Germinal center (tissue), 1 donor: ENCODE measurements at places on chromosomes 12 and 14.

GRCh38 chr14:25220514-25220913 lies 170.6 kb upstream of the STXBP6 start:
- DNase-seq: no peak

DNA sequence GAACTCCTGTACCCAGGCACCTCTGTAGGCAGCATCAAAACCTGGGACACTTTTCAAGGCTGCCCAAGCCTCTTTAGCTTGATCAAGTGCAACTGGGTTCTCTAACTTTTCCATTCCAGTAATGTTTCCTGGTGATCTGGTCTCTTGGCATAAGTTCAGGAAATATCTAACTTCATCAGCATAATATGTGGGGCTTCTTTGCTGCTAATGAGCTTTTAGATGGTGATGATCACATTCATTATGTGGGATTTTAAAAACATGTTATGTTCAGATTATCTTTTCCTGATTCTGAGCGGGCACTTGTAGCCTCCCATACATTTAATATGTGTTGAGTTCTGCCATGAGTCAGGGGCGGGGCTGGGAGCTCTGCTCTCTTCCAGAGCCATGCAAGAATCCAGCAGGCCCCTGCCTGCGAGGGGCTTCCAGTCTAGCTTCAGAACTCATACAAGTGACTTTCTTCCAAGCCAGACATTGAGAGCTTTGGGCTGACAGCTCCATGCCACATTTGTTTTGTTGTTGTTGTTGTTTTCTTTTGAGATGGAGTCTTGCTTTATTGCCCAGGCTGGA lies 39.5 kb upstream of the RIN3 start:
- no peak for DNase-seq

DNA sequence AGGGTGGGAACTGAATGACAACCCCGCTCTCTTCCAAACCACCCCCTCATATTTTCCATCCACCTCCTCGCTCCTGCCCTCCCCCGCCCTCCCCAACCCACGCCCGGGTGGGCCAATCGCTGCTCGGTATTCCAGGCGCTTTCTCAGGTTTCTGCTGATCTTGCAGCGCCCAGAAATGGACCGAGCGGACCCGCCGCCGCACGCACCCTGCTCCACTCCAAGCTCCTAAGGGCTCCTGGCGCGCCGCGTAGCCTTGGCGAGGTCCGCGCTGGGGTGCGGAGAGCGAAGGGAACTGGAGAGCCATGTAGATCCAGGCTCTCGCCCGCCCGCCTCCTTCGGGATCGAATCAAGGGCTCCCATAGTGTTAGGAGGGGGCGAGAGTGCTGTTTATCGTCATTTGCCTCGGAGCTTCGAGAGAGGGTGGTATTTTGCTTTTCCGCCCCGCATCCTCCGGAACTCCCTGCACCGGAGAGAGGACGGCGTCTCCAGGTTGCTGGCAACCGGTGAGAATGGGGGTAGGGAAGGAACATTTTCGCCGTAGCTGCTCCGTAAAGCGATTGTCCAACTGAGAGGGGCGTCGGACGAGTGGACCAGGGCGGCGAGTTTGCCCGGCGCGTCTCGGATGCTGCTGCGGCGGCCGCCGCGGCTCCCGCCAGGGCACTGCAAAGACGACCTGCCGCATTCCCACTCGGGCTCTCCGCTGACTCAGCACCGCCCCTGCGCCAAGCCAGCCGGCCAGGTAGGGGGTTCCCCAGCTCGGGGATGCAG lies at the start of gene KCNA1:
KCNA1 (plus strand) TSS at position 172 of the 768 bp plus-strand sequence. CDS start 1,474 bp downstream, outside the sequence.
- peak; percentile 13 for DNase-seq

- no peak for DNase-seq
Measured at GRCh38 chr12:85805654-85806053, 30.6 kb downstream of the RASSF9 start.

DNA sequence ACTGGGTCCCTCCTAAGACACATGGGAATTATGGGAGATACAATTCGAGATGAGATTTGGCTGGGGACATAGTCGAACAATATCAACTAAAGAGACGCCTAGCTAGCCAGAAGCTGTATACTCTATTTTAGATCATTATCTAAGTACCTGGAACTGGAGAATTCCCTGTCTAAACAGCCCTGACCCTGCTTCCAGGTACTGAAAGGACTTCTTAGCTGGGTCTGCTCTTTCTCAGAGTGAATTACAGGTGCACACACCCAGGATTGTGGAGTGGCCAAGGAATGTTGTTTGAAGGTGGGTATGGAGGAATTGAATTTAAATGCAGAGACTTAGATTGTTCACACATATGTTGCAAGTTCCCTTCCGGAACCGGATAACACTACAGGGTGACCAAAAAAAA lies 733.0 kb downstream of the RPS29 start:
- no peak for DNase-seq

- no peak for DNase-seq
Measured at GRCh38 chr12:93970900-93971688, 177.3 kb upstream of the PLXNC1 start.

GRCh38 chr14:36346052-36346451 lies 25.6 kb upstream of the MBIP start:
- DNase-seq: no peak

DNA sequence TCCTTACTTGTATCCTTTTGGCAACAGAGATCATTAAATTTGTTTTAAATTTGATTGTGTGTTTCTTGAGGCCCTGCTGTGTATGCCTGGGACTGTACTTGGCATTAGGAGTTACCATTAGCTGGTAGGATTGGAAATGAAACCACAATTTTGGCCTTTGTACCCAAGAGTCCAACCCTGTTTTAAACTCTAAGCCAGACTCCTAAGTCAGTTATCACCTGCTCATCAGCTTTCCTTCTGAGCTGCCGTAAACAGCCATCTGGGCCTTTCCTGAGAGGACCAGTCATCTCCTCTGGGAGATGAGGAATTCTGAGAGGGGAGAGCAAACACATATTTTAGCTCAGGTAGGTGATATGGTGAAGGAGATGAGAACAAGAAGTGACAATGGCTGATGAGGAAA lies 74.3 kb upstream of the SRSF5 start:
- no peak for DNase-seq

DNA sequence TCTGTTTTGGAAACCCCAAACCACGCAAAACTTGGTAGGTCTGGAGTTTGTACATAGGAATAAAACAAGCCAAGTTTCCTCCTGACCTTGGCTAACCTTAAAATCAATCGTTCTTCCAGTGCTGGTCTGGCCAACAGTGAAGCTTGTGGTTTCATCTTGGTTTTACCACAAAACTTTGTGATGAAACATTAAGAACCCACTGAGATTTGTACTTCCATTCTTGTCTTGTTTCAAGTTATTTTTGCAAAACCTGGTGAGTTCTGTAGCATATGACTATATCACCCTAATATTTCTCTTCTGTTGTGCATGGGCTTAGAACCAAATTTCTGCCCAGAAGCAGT lies 26.4 kb downstream of the SIX1 start:
- no peak for DNase-seq

- no peak for DNase-seq
Measured at GRCh38 chr14:29102996-29103395, 336.4 kb downstream of the FOXG1 start.

- no peak for DNase-seq
Measured at GRCh38 chr12:71877335-71878121, 38.0 kb downstream of the TBC1D15 start.

GRCh38 chr12:8950702-8951478 lies 1.4 kb upstream of the M6PR start:
- DNase-seq: no peak

- no peak for DNase-seq
Measured at GRCh38 chr14:24721775-24722174, 87.8 kb upstream of the GZMB start.

DNA sequence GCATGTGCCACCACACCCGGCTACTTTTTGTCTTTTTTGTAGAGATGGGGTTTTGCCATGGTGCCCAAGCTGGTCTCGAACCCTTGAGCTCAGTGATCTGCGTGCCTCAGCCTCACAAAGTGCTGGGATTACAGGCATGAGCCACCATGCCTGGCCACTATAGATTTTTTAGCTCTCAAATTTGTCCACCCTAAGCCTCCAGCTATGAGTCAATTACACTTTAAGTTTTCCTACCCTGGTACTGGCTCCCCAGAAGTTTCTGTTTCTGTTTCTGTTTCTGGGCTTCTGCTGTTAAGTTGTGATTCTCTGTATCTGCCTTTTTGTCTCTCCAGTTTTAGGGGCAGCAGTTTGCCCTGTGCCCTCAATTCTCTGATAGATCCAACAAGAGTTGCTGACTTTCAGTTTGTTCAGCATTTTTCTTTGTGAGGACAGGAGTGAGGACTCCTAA lies 4.4 kb upstream of the TINF2 start:
- no peak for DNase-seq

GRCh38 chr12:113758165-113758924 lies 207.8 kb downstream of the RBM19 start:
- DNase-seq: no peak

- no peak for DNase-seq
Measured at GRCh38 chr12:9782547-9783382, 22.1 kb upstream of the CD69 start.

- DNase-seq: peak; percentile 31
Measured at GRCh38 chr12:75526655-75527511, 15.5 kb upstream of the KRR1 start.

DNA sequence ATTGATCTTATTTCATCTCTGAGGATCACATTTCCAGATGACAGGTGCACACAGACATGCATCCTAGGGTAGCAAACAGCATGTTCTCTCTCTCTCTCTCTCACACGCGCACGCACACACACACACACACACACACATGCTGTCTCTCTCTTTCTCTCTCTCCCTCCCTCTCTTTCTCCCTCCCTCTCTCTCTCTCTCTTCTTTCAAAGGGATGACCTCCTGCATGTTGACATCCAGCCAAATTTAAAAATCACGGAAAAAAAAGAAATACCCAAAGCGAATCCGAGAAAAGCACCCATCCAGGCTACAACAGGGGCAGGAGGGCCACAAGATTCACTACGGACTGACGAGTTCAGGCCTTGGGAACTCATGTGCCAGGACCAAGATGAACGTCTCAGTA lies 2.3 kb downstream of the KSR2 start:
- DNase-seq: no peak

DNA sequence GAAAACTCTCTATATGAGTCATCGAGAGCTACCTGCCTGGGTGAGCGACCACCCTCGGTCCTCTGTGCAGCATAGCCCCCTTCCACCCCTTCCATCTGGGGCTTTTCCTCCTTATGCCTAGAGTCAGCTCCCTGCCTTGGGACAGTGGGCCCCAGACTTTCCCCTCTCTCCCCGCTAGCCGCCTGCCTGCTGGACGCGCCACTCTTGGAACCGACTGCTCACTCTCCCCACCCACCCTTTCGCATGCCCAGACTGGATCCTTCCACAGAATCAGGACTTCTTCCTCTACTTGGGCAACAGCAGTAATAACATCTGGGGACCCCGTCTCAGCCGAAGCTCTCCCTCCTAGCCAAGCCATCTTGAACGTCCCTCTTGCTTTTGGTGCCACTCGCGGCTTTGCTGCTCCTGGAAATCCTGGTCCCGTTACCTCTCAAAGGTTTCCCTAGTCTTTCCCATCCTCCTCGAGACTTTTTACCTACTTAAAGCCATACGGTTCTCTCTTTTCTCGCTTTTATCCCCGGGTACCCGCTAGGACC lies 671 bp downstream of the ESYT1 start:
- DNase-seq: no peak

DNA sequence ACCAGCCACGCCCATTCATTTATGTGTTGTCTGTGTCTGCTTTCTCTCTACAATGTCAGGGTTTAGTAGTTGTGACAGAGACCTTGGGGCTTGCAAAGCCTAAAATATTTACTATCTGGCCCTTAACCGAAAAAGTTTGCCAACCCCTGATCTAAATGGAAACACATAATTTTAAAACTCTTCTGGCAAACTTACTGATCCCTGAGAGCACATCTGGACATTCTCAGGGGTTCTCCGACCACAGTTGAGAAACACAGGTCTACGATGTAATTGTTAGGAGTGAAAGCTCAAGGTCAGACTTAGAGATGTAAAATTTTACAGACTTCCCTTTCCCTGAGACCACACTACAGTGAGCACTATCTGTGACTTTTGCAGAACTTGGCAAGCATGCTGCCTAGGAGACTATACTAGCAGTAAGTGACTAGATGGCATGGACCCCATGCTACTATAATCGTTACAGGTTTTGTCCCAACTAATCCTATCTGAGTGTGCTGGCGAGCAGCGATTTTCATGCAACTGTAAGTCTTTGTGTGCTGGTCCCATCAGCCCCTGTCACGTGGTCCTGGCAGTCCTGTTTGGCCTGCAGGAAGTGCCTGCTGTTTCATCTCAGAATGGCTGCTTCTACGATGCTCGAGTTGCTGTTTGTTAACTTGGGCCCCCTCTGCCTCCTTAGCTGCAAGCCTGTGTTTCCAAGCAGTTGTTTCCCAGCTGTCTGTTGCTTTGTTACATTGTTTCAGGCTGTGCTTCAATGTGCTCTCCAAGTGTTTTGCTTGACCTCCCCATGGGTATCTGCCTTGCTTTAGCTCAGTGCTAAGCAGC lies 21.6 kb downstream of the TMTC2 start:
- DNase-seq: no peak

GRCh38 chr12:95620171-95620570 lies 68.9 kb upstream of the USP44 start:
- DNase-seq: no peak

GRCh38 chr12:25855716-25856115 lies 102.8 kb upstream of the RASSF8 start:
- no peak for DNase-seq

DNA sequence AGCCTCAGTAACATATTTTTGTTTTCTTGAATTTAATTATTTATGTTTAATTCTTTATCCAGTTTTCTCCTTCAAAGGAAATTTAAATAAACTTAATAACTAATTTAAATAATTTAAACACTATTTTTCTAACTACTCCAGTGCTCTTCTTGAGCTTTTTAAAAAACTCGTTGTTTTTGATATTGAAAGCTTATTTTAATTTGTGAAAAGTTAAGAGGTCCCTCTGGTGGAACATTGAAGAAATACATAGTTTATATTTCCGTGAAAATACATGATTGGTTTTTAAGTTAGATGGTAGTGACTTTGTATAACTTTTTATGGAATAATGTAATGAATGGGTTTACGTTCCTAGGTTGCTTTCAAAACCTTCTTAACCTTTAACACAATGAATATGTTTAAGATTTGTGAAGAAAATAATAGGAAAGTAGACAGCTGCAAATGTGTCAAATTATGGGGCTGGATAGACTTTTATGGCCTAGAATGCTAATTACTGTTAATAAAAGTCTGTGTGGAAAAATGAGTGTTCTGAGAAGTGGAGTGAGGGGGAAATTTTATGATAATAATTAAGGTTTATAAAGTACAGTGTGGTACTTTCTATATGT lies 45.9 kb upstream of the MSRB3 start:
- DNase-seq: peak; percentile 12

- DNase-seq: no peak
Measured at GRCh38 chr14:105200641-105201040, 19.5 kb upstream of the NUDT14 start.

GRCh38 chr12:62256408-62257096 lies 3.7 kb upstream of the USP15 start:
- no peak for DNase-seq
